ENCODE measurements at places on chromosomes 2 and 18.

DNA sequence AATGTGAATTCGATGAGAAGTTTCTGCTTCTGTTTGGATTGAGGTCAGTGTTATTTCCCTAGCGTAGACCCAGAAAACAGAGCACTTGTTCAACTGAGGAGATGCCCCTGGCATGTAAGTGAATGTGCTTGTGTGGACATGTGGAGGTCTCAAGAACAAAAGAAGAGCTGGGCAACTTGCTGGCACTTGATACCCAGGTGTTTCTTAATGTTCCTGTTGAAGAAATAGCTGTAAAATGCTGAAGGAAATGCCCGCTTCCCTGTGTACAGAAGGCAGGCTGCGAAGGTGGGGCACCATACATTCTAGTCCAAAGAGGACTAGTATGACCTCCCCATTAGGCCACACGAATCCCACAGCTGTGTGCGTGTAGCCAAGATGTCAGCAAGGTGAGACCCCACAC is 9.8 kb upstream of the LBH start:
- no peak for DNase-seq

DNA sequence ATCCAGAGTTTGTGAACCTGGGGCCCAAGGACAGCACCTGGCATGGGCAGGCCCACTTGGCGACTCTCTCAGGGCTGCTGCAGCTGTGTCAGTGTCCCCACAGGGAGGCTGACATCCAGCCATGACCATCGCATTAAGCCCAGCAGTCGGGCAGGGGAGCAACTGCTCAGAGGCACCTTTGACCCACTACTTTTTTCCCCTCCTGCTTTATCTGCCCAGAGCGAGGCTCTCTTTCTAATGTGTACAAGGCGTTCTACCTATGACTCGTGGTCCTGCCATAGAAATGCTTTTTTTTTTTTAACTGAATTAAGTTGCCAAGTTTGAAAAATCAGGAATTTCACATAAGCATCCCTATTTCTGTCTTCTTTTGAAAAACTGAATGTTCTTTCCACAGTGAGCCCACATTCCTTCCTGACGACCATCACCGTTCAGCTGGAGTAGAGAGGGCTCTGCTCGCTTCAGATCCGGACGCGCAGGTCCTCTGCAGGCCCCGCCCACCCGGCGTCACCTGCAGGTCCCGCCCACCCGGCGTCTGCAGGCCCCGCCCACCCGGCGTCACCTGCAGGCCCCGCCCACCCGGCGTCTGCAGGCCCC is 403 bp upstream of the CLUL1 start:
- no peak for DNase-seq

DNA sequence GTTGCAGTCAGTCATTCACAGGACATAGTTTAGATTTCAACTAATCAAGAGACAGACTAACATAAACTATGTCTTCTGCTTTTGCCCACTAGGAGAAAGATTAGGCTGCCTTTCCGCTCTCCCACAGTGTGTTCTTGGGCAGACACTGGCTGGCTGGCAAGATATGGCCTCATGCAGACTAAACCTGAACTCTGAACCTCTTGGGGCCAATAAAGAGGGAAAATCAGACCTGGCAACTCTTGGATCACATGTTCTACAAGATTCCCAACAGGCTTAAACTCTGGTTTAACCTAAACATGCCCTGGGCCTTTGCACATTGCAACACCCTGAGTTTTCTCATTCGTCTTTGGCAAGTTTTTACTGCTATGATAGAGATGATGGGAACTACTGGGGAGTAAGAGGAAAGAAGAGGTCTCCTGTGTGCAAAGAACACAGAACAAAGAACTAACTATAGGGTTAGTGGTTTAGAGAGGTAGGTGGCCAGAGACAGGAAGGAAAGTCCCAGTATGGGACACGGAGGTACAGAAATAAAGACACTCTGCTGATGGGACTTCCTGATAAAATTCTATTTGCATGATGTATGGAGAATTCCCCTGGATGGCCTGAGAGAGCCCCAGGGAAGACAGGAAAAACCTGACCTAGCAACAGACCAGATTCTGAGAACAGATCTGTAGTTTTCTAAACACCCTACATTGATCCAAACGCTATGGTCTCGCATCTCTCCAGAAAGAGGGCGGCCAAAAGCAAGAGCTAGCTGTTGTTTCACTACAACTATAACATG is 2.0 kb upstream of the ATRAID start:
- no peak for DNase-seq

- no peak for DNase-seq
Measured at GRCh38 chr2:212195626-212196025, 343.0 kb downstream of the ERBB4 start.

- no peak for DNase-seq
Measured at GRCh38 chr18:7789856-7790552, 222.9 kb downstream of the PTPRM start.
